ENCODE measurements at places on chromosomes 12 and 14.

GRCh38 chr12:75489613-75490210 is 9.2 kb downstream of the GLIPR1 start:
- no peak for DNase-seq

DNA sequence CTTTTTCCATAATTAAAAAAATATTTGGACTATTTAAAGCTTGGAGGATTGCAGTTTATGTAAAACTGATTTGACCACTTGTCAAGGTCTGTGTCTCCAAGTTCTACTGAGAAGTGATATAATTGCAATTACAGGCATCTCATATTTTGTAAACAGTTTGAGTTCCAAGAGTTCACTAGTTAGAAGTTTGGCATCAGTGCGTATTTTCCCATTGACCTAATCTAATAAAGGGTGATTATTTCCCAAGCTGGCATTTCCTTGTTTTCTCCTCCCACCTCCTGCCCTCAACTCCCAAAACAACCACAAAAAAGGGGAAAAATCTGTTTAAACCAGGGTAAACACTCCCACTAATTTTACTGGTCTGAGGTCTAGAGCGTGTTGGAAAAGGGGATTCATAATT is 3.0 kb upstream of the MYF6 start:
- DNase-seq: no peak

- DNase-seq: no peak
These were observed 5.4 kb downstream of the SRSF5 start for GRCh38 chr14:69772082-69773017.

DNA sequence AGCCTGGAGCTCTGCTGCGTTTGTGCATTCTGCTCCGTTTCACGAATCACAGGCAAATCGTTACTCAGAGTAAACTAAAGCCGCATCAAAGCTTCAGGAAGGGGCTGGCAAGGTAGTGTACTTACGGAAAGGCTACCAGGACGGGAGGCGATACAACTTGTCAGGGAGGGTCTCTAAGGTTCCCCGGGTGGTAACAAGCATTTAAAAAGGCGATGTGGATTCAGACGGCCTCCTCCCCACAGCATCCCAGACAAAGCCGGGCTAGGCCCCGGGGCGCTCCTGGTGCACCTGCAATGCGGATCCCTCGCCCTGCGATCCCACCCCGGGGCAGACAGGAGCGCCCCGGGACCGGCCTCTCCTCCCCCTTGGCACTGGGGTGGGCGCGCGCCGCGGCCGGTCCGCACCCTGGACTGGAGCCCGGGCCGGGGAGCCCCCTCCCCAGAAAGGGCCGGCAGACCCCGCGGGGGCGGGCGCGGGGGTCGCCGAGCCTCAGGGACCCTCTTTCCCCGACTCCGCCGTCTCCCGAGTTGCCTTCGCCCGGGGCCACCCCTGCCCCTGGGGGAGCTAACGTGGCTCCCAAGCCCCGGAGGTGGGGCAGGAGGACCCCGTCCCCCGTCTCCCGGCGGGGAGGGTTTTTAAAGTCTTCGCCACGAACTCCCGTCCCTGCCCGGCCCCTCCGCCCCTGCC is 718 bp downstream of the CCDC92 start:
- DNase-seq: no peak

DNA sequence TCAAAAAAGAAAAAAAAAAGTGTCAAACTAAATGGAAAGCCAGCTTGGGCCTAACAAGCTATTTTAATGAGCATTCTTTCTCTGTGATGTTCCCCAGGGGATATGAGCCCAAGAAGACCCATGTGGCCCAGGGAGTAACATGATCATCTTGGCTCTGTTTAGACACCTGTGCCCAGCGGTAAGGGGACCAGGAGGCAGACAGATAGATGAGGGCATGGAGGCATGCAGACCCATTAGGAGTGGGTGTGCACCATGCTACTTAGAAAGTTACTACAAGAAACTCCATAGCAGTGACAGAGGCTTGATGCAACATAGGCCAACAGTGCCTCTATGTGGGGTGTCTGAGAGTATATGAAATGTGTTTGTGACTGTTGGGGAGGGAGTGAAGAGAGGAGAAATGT is 3.1 kb upstream of the CREBL2 start:
- no peak for DNase-seq

GRCh38 chr12:21800011-21800410 is 25.5 kb upstream of the KCNJ8 start:
- DNase-seq: no peak

DNA sequence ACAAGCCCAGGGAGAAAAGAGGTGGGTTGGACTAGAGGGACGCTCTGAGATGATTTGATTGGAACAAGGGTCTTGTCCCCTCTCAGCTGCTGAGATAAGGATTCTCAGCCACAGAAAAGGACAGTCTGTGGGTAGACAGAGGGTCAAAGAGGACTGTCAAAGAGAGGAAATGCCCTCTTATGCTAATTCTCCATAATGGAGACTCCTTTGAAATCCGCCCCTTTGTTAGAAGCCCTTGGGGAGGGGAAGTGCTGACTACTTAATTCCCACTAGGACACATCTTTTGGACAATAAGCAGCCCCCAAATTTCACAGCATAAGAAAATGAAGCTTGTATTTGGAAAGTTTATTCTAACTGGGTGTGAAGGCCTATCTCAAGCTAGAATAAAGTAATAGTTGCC is 176.6 kb downstream of the KTN1 start:
- no peak for DNase-seq

- DNase-seq: no peak
These were observed 176.7 kb upstream of the BCL2L14 start for GRCh38 chr12:11893998-11894397.

- no peak for DNase-seq
These were observed 20.4 kb upstream of the ATP5MC2 start for GRCh38 chr12:53696285-53696654.

DNA sequence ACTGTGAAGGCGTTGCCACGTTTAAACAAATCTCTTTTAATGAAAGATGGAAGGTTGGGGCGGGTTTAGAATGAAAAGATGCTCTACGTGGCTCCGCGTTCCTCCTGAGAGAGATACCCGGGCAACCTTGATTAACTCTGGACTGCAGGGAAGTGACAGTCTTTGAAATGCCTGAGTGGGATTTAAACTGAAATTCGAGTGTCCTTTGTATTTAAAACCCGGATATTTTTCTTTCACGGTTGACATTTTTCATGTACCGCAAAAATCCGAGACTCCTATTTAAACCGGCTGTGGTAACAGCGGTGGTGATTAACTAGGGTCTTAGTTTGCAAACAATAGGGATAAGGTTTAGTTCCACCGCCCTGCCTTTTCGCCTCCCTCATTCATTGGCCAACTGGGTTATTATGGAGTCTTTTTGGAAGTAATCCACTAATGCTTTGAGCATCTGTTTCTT is 707 bp downstream of the G2E3 start:
- no peak for DNase-seq

- DNase-seq: no peak
These were observed 67.9 kb upstream of the USP15 start for GRCh38 chr12:62192180-62192902.

DNA sequence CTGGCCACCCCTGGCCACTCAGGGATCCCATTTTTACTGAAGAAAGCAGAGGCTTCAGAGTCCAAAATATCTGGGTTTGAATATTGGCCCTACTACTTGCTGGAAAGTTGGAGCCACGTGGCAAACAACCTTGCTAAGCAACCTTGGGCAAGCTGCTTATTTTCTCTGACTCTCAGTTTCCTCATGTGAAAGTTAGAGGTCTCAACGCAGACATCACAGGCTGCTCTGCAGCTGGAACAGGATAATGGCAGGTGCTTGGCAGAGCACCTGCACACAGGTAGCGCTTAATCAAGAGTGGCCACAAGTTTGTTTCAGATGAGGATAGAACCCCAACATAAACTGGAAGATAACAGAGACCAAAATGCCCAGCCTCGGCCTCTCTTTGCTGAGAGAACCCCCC is 28.1 kb upstream of the CCND2 start:
- DNase-seq: no peak

GRCh38 chr14:56198438-56198837 is 80.2 kb downstream of the PELI2 start:
- DNase-seq: no peak

DNA sequence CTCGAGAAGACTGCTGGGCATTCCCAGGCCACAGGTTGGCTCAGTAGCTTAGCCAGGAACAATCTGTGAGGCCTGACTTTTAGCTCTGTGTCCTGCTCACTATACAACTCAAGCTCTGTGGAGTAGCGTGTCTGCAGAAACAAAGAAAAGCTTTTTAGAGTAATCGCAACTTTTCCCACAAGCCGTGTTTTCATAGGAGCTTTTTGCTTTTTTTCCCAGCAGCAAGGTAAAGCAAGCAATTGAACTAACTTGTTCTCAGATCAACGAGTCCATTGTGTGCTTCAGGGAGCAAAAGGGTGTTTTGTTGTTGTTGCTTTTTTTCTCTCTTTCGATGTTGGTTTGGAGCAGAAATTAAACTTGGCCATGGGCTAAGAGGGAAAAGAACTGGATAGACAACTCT is 97.3 kb upstream of the BCL2L14 start:
- no peak for DNase-seq

DNA sequence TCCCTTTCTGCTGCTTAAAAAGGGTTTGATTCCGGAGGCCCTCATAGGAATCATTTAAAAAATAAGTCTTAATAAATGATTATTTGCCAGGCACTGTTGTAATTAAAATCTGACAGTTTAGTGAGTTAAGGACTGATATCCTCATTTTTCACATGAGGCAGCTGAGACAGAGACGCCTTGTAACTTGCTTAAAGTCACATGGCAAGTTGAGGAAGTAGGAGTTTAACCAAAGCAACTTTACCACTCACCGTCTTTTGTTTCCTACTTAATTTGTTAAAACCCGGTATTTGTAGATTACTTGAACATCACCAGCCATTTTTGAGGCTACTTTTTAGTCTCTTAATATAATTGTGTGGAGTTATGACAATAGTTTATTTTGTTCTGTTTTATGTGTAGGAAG is 2.4 kb downstream of the TIGAR start:
- no peak for DNase-seq

GRCh38 chr12:111068290-111068689 is 147.9 kb upstream of the MYL2 start:
- DNase-seq: no peak

DNA sequence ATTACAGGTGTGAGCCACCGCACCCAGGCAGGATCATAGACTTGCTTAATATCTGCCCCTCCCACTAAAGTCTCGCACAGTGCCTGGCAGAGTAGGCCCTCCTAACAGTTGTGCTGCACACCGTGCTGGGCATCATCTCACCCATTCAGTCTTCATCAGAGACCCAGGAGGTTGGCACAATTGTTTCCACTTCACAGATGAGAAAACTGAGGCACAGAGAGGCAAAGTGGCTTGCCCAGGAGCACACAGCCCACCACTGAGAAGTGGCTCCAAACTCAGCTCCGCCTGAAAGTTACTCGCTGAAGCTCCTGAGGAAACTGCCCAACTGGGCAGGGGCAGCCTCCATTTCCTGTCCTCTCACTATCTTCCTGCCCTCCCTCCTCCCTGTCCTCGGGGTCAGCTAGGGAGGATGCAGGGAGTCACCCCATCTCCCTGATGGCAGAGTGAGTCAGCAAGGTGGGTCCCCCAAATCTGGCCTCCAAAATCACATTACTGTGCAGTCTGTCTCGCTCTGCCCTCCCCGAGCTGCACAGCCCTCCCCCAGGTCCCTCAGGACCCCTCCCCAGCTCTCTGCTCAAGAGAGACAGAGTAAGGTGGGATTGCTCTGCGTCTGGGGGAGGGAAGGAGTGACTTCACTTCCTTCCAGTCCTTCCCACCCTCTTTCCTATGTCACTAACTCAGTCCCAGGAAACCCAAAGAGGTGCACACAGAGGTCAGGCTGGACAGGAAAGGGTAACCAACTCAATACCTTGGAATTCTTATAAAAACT is 5.7 kb downstream of the SLC8B1 start:
- DNase-seq: no peak

DNA sequence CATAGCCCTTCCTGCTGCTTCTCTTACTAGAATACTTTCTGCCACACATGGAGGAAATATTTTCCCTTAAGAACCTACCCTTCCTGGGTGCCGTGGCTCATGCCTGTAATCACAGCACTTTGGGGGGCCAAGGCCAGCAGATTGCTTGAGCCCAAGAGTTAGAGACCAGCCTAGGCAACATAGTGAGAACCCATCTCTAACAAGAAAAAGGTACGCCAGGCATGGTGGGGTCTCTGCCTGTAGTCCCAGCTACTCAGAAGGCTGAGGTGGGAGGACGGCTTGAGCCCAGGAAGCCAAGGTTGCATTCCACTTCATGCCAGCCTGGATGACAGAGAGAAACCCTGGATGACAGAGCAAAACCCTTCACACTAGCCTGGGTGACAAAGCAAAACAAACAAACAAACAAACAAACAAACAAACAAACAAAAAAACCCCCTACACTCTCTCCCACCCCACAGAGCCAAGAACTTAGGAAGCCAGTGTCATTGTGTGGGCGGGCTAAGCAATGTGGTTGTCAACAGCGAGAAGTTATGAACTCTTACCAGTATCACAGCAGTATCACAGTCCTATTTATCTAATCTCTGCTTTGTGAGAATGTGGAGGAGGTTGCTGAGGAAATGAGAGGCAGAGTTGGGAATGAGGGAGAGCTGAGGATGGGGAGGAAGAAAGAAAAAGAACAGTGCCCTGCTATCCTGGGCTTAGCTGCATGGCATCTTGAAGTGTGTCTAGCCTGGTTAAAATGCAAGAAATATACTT is 53.8 kb upstream of the CLEC14A start:
- no peak for DNase-seq

DNA sequence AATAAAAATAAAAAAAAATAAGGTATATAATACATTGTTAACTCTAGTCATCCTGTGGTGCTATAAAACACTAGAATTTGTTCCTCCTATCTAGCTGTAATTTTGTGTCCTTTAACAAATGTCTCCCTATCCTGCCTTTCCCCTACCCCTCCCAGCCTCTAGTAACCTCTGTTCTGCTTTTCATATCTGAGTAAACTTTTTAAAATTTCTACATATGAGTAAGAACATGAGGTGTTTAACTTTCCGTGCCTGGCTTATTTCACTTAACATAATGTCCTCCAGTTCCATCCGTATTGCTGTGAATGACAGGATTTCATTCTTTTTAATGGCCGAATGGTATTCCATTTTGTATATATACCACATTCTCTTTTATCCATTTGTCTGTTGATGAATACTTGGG is 71.3 kb upstream of the GNG2 start:
- no peak for DNase-seq

GRCh38 chr12:106113824-106114446 is 24.8 kb downstream of the NUAK1 start:
- no peak for DNase-seq

DNA sequence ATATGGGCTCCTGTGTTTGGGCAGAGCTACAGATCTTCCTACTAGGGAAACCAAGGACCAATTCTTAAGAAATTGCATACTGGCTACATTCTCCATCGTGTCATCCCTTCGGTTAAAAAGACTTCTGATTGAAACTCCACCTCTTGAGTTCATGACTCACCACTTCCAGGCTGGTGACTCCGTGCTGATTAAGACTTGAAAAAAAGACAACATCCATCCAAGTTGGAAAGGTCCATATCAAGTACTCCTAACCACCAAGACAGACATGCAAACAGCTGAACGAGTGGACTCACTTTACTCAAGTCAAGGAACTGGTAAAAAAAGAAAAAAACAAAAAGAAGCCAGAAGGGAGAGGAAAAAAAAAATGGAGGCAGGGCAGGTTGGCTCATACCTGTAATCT is 63.4 kb downstream of the APOBEC1 start:
- no peak for DNase-seq

Measured in stimulated activated CD4-positive, alpha-beta T cell treated with anti-CD3 and anti-CD28 coated beads, Interleukin-12 subunit alpha, Interleukin-12 subunit beta, amount 100 ng/mL, for 24 hours (primary cell).